ENCODE measurements at places on chromosomes 6 and 20.

DNA sequence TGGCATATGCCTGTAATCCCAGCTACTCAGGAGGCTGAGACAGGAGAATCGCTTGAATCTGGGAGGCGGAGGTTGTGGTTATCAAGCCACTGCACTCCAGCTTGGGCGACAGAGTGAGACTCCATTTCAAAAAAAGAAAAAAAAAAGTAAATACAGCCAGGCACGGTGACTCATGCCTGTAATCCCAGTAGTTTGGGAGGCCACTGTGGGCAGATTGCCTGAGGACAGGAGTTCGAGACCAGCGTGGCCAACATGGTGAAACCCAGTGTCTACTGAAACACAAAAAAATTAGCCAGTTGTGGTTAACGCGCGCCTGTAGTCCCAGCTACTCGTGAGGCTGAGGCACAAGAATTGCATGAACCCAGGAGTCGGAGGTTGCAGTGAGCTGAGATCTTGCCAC lies 1.5 kb upstream of the NINL start:
- DNase-seq = no peak

- DNase-seq = no peak
Observed at GRCh38 chr20:63431944-63432343, 40.5 kb downstream of the KCNQ2 start.

DNA sequence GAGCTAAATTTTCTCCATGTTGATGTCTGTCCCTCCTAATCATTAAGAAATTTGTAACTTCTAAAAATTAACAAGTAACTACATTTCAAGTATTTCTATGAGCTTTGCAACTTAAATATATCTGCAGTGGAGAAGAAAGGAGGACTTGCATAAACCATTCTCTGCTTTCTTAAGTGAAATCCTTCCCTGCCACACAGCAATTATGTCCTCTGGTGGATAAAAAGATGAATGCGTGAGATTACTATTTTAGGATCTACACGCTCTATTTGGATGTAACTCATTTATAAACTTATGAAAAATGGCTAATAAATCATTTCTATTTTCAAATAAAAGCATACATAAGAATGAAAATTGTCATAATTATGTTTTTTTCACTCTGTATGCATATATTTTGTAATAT lies 338.0 kb upstream of the PTCHD4 start:
- DNase-seq = no peak

DNA sequence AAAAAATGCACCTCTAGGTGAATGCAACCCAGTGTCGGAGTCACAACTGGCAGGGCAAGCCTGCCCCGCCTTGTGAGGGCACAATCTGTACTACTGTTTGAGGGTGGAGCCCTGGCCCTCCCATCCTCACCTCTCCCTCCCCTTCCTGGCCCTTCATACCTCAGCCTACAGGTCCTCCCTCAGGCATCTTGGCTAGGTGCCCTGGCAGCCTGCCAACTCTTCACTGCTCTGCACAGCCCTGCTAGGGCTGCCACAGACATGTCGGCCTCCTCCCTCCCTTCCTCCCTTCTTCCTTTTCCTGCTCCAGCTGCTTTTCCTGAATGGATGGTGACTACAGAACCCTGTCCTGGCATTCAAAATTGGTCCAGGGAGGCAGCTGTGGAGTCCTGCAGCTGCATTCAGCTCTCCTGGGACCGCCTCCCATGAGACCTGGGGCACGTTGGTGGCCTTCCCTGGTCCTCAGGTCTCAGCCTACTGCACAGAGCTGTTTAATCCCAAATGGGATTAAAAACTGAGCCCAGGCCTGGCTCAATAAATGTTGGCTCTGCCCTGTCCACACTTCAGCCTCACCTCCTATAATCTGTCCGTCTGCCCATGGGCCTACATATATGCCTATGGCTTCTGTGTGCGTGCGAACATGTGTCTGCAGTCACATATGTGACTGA lies 52.7 kb downstream of the CDH22 start:
- DNase-seq = no peak

- DNase-seq = no peak
Observed at GRCh38 chr20:63326314-63327230, 33.6 kb downstream of the COL20A1 start.

GRCh38 chr20:63081831-63082230 lies 75.1 kb upstream of the BHLHE23 start:
- DNase-seq = no peak

GRCh38 chr6:112464901-112465665 lies 118.0 kb downstream of the RFPL4B start:
- no peak for DNase-seq

DNA sequence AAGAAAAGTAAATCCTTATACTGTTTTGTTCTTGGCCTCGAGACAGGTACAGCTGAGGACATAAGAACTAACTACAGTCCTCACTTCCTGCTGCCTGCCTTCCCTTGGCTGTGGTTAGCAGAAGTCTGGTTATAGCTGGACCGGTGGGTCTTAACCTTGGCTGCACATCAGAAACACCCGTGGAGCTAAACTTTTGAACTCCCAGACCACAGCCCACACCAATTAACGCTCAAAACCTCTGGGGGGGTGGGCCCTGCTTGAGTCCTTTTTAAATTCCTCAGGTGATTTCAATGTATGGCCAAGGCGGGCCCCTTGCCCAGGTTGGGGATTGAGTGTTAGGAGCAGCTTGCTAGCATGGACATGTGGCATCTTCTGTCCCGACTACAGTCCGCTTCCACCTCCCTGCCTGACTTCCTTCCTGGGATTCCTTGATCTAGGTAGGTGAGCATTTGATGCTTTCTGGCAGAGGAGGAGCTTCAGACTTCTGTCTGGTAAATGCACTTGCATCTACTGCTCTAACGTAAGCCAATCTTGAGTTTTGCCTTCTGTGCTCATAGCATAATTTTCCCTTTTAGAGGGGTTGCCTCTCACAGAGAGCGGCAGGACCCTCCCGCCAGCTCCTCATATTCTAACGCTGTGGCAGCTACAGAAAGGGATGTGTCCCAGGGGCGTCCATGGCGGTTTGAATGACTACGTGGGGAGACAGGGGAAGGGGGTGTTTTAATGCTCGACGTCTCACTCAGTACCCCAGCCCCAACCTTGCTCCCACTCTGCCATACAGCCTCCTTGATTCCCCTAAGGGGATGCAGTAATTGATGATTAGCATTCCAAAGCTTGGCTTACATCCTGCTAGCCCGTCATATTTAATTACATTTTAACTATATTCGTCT lies 390.1 kb downstream of the ZFAND3 start:
- DNase-seq = no peak

DNA sequence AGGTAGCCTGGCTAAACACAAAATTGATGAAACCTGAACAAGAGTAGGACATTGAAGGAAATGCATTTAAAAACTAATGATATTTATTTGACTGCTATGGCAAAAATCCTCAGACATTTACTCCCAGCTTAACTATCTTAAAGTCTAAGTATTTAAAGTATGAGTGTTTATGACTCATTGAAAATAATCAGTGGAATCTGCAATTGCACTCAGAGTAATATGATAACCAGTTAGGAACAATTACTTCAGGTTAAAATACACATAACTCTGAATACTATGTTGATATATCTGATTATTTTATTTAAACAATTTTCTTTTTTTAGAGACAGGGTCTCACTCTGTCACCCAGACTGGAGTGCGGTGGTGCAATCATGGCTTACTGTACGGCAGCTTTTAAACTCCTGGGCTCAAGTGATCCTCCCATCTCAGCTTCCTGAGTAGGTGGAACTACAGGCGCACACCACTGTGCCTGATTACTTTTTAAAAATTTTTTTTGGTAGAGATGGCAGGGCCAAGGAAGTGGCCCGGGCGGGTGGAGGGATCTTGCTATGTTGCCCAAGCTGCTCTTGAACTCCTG lies 43.9 kb downstream of the FILIP1 start:
- no peak for DNase-seq

DNA sequence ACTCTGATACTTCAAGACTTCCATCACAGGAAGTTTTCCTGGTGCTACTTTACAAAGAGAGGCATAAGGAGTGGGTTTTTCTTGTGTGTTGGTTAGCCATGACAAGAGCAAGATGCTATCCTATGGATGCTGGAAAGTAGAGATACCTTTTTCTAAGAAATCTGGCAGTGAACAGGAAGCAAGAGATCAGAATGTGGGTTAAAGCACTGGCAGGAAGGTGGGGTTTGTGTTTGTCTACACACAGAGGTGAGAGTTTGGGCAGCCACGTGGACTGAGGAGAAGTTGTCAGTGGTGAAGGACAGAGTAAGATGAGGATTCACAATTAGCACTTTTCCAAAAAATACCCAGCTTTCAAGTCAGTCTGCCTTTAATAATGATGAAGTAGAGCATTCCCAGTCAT lies 17.9 kb downstream of the SLC2A12 start:
- no peak for DNase-seq

DNA sequence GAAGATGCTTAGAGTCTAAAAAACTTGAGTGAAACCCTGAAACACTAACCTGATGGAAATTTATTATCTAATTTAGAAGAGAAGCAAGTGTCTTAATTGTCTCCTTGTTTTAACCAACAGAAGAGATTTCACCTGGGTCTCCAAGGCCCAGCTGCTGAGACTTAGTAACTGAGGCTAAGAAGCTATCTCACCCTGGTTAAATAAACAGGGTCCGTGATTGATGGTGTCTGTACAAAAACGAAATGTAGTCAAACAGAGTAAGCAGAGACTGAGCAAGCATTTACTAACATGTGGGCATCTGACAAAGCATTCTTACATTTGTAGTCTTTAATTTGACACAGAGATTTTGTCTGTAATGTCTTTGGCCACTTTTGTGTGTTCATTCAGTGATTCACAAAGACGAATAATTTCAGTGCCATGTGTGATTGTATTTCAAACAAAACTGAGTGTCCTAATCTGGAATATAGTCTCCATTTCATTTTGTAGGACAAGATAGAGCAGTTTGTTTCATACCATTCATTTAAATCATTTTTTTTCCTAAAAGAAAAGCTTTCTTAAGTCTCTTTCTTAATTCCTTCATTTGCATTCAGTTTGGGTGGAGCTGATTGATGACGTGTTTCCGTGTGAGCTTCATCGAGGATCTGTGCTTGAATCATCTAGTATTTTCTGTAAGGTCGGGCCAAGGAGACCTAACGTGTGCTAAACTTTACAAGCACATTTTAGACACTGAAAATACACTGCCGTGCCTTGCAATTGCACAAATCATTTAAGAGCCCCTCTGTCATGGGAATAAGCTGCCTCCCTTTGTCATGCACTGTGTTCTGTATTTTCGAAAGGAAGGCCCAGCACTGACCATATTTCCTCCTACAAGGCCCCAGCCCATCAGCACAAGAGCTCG lies 170.6 kb upstream of the QKI start:
- DNase-seq = no peak

DNA sequence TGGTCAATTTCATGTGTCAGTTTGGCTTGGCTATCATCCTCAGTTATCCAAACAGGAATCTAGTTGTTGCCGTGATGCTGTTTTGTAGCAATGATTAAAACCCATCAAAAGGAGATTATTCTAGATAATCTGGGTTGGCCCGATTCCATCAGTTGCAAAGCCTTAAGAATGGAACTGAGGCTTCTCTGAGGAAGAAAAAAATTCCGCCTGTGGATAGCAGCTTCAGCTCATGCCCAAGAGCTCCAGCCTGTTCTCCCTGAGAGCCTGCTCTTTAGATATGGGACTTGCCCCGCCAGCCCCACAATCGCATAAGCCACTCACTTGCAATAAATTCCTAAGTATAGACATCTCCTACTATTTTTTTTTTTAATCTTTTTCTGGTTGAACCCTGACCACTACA lies 61.5 kb downstream of the SEL1L2 start:
- no peak for DNase-seq

DNA sequence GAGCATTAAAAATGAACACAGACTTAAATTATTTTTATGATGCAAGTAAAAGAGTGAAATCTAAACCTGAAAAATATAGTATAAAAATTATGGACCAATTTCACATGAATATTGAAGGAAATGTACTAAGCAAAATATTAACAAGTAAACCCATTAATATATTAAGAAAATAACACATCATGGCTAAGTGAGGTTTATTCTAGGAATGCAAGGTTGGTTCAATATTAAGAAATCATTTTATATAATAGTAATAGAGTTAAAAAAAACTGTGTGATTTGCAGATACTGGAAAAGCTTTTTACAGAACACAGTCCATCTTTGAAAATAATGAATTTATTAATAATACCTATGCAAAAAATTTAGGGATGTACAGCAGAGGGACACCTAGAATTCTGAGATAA lies 20.9 kb downstream of the ZSCAN12 start:
- DNase-seq = no peak

DNA sequence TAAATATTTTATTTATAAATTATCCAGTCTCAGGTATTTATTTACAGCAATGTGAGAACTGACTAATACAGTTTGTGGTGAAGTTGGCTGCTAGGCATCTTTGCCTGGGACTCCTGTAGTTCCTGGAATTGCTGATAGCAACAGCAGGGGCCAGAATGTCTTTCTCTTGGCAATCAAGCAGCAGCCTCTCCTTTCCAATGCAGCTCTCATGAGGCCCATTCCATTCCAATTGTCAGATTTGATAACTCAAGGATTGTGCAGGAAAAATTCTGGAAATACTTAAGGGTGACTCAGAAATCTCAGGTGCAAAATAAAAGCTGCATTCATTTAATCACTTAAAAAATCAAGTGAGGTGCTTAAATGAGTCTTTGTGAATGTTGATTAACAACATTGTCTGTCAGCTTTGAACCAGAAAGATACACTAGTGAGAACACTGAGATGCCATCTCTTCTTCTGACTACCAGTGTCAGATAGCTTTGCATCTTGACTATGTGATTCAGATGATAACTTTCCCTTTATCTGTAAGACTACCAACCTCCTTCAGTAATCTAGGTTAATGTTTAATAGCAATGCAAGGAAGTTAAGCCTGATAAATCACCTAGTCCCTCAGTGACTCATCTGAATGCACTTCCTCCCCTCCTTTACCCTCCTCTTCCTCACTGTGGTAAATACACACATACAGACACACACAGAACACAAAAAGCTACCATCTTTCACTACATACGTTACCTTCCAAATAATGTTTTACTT lies 32.1 kb upstream of the COL21A1 start:
- DNase-seq = no peak

DNA sequence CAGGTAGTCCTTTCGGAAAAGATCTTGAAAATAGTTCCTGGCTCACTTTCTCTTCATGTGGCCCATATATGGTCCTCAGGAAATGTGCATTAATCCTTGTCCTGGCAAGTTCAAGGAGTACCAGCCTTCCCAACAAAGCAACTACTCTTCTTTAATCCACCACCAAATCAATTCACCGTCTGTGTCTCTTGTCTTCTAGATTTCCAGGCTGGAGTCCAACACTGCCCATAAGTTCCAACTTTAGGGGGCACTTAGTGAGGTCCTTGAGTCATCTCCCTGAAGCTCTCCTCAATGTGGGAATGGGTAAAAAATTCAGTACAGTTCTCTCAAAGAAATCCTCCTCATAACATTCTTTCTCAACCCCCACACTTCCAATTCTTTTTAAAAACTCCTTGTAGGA lies 6.9 kb upstream of the DAAM2 start:
- no peak for DNase-seq

- DNase-seq = no peak
Observed at GRCh38 chr6:38552121-38552520, 87.6 kb downstream of the BTBD9 start.

DNA sequence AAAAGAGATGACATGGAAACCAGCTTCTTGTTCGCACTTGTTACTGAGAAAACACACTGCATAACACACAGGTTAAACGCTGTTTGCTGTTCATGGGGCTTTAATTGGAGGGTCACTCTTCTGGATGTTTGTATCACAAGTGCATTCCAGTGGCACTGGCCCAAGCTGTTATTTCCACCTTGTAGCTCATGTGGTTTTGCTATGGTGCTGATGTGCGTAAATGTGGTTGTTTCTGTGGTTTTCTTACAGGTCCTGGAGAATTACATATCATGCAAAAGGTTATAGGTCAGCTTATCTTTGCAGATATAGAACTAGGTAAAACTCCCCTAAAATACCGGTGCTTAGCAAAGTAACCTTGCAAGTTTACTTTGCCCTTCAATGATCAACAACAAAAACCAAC lies 89.3 kb upstream of the AHI1 start:
- DNase-seq = no peak

Data from activated CD4-positive, alpha-beta T cell treated with anti-CD3 and anti-CD28 coated beads, Interleukin-2, amount 50 U/mL, for 24 hours (primary cell).